Stimulated activated CD4-positive, alpha-beta T cell treated with anti-CD3 and anti-CD28 coated beads, TNF-alpha, amount 100 ng/mL, for 1 hour (primary cell): ENCODE measurements at places on chromosomes 12 and 14.

GRCh38 chr12:16076970-16077522, 165.9 kb downstream of the DERA start:
- no peak for DNase-seq

- no peak for DNase-seq
These were observed 95.2 kb upstream of the PCED1B start for GRCh38 chr12:46983959-46984841.

- DNase-seq: no peak
These were observed 6.8 kb downstream of the LTA4H start for GRCh38 chr12:96028538-96028937.

- no peak for DNase-seq
These were observed 516.8 kb downstream of the NOVA1 start for GRCh38 chr14:26081043-26081442.
